GM12891 (cell line): ENCODE measurements at places on chromosomes 13 and 19.

DNA sequence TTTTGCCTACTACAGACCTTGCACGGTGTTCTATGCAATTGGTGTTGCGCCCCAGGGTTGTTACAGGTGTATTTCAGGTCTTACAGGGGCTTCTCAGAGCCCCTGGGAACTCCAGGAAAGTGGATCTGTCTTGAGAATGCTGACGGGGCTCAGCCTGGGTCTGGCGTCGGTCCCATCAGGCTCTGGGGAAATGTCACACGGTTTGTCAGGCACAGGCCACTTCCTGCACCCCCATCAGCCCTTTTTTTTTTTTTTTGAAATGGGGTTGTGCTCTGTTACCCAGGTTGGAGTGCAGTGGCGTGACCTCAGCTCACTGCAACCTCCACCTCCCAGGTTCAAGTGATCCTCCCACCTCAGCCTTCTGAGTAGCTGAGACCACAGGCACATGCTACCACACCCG is 13.2 kb downstream of the CLEC4G start:
- DNase-seq = no peak

- no peak for DNase-seq
Observed at GRCh38 chr13:92952161-92952560, 274.4 kb upstream of the GPC6 start.

DNA sequence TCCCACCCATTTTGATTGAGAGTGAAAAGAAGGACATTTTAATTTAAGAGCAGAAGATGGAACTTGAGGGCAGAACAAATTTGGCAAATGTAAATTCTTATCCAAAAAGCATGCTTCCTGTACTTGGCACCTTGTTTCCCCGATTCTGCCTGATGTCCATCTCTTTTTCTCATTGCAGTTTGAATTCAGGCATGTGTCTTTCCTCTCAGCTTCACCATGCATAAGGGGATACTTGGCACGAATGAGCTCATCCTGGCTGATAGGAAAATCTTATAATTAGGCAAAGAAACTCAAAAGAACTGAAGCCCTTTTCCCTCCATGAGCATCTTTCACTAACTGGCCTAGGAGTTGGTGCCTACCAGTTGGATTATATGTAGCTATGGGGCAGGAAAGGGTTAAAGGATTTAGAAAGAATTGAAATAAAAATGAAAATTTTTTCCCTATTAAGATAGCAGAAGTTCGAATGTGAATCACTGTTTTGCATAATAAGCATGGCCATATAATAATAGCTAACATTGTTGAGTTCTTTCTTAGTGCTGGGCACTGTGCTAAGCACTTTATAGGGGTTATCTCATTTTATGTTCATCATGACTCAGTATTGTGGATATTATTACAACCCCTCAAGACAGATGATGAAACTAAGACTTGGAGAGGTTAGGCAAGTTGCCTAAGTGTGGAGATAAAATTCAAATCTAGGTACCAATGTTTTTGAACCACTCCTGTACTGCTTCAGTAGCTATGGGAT is 386.6 kb downstream of the KCNRG start:
- DNase-seq = no peak

GRCh38 chr19:22256856-22257255 is 29.4 kb upstream of the ZNF729 start:
- DNase-seq = no peak

DNA sequence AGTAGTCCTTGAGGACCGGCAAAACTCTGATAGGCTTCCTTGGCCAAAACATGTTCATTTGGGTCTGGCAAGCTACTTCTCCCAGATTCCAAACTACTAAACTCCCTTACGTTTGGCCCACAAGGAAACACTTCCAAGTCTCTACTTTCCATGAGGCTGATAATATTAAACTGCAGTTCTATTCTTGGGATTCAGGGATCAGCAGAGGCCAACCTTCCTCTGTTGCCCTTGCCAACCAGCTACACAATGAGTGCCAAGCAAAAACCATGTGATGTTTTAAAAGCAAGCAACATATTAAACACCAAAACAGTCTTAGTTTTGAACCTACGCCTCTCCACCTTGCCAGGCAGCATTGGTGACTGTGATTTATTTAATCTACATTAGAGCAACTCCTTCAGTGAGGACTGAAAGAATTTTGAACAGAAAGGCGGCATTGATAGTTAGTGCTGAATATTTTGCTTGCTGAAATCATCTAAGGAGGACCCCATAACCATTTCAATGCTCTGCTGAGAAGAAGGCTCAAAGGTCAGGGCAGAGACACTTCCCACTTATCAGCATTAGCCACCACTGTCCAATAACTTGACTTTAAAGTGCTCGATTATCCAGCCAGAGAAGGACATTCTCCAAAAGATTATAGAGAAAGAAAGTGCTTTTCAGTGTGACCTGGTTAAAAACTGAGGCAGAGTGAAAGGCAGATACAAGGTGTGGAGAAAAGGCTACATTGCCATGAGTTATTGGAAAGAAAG is 287.1 kb downstream of the TBC1D4 start:
- no peak for DNase-seq

DNA sequence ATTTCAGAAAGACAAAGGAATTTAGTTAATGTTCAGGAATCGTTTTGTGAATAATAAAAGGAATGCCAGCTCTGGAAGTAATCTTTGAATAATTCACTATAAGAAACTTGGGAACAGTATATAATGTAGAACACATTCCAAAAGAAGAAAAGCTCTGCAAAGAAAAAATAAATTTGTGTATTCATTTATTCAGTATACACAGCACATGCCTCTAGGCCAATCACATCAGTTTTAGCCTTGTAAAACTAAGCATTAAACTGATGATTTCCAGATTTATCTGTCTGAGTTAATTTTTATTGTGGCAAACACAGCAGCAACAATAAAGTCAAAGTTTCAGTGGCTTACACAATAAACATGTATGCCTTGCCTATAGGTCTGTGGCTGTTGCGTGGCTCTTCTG is 5.7 kb upstream of the RXFP2 start:
- no peak for DNase-seq

- no peak for DNase-seq
Observed at GRCh38 chr13:44523146-44524015, 52.7 kb downstream of the TSC22D1 start.

- DNase-seq = no peak
Observed at GRCh38 chr13:29858667-29859066, 8.2 kb upstream of the UBL3 start.

- no peak for DNase-seq
Observed at GRCh38 chr13:29679396-29680053, 84.0 kb upstream of the SLC7A1 start.

GRCh38 chr13:80141123-80141849 is 199.6 kb downstream of the SPRY2 start:
- DNase-seq = no peak

- no peak for DNase-seq
Observed at GRCh38 chr19:11209839-11210655, 12.7 kb upstream of the KANK2 start.

- no peak for DNase-seq
Observed at GRCh38 chr13:110475117-110475516, 86.4 kb downstream of the RAB20 start.

- no peak for DNase-seq
Observed at GRCh38 chr13:20311596-20311995, 79.5 kb upstream of the GJB6 start.
